ENCODE measurements at places on chromosomes 1 and 21. TPM values are rescaled to one million over a fixed set of nuclear protein-coding genes. Genes with fewer than 3 reads are reported as not detected.

TNNT2 gene
- total RNA-seq: not detected

CAPN8 gene
- total RNA-seq: 0.32 TPM

DNA sequence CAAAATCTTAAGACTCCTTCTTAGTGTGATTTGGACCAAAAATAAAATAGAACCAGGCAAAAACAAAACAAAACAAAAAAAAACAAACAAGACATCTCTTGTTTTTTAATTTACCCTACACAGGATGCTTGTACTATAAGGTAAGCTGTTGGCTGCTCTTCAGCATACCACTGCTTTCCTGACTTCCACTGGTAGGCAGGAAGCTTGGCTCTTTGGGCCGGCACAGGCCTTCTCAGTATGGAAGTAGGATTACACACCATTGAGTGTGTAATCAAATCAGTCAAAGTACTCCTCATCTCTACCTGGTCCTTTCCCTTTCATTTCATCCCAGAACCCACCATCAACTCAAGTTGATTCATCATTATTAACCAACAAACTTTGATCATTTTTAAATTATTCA, 61.9 kb upstream of the RGS1 start:
- no peak overlapping the region for H3K27ac ChIP-seq
- H3K4me1 ChIP-seq: peaks cover 28% of the 10 kb centered on the region
- no peaks in the 10 kb centered on the region for H3K27me3 ChIP-seq
- H3K36me3 ChIP-seq: no peaks in the 10 kb centered on the region
- DNase-seq: no peak
- no peak overlapping the region for H3K4me3 ChIP-seq

DNA sequence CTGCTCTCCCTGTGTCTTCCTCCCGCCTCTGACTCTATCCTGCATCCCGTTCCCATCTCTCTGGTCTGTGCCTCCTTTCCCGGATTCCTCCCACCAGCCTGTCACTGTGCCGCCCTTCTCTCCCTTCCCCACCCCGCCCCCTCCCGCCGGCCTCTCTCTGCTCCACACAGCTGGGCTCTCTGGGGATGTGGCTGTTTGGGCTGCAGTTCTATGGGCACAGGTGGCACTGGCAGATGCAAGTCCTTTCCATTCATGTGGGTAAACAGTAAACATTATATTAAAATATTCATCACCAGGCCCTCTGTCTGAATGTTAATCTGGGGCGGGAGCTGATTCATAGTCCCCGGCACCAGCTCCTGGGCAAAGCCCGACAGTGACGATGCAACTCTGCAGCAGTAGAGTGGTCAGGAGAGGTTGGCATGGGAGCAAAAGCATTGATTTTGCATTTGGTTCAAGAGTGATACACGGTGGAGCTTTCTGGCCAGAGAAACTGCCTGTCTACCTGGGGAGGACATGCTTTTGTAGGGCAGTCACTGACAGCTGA, 249.3 kb downstream of the TNR start:
- no peak overlapping the region for H3K27ac ChIP-seq
- no peaks in the 10 kb centered on the region for H3K27me3 ChIP-seq
- H3K4me1 ChIP-seq: no peaks in the 10 kb centered on the region
- no peak for DNase-seq

DNA sequence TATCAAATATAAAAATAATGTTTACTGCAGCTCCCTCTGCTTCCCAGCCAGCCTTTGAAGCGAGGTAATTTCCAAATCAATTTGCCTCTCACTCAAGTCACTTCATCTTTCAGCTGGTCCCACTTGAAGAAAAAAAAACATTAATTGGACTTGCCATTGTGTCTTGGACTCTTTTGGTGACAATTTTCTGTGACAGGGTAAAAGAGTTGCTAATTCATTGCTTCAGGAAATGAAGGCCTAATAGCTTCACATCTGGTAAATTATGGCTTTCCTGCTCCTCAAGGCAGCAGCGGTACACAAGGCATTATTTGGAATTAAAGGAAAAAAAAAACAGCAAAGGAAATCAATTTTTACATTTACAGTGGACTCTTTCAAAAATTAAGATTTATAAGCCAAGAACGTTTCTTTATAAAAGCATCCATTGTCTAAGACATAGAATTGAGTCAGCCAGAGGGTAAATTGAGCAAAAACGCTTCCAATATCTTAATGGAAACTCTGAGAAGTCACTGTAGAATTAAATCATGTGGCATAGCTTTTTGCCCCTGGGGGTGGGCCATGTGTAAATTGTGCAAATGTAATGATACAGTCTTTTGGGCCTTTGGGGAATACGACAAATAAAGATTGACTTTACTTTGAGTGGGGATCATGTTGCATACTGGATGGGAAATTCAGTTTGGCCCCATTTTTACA, 102.5 kb downstream of the LYPLAL1 start:
- H3K36me3 ChIP-seq: no peaks in the 10 kb centered on the region
- DNase-seq: no peak
- H3K27me3 ChIP-seq: no peaks in the 10 kb centered on the region
- no peak overlapping the region for H3K27ac ChIP-seq
- no peaks in the 10 kb centered on the region for H3K4me1 ChIP-seq

- no peak for DNase-seq
- no peaks in the 10 kb centered on the region for H3K27me3 ChIP-seq
- H3K27ac ChIP-seq: no peak overlapping the region
- H3K36me3 ChIP-seq: no peaks in the 10 kb centered on the region
- no peak overlapping the region for H3K4me3 ChIP-seq
Measured at GRCh38 chr1:116952738-116953275, 43.1 kb downstream of the PTGFRN start.

DNA sequence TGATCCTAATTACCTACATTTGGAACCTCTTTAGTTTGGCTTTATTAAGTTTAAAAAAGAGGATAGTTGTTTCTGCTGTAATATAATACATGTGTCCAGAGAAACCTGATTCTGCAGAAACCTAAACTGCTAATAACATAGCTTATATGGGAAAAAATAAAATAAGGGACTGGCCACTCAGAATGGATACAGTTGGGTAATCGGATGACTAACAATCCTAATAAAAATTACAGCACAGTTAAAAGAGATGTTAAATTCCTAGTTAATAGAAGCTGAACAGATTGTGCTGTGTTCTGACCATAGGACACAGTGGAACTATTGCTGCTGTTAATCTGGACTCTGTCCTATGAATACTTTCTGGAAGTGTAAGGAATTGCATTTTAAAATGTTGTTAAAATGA, 16.0 kb downstream of the ARV1 start:
- H3K27me3 ChIP-seq: no peaks in the 10 kb centered on the region
- H3K4me1 ChIP-seq: no peaks in the 10 kb centered on the region
- no peak for DNase-seq
- H3K27ac ChIP-seq: no peak overlapping the region

Measured in CD4-positive, alpha-beta memory T cell (primary cell).